Thyroid gland (tissue), 4 donors: ENCODE measurements at places on chromosomes 6 and 20. TPM values are rescaled to one million over a fixed set of nuclear protein-coding genes. Genes with fewer than 3 reads are reported as not detected.

DNA sequence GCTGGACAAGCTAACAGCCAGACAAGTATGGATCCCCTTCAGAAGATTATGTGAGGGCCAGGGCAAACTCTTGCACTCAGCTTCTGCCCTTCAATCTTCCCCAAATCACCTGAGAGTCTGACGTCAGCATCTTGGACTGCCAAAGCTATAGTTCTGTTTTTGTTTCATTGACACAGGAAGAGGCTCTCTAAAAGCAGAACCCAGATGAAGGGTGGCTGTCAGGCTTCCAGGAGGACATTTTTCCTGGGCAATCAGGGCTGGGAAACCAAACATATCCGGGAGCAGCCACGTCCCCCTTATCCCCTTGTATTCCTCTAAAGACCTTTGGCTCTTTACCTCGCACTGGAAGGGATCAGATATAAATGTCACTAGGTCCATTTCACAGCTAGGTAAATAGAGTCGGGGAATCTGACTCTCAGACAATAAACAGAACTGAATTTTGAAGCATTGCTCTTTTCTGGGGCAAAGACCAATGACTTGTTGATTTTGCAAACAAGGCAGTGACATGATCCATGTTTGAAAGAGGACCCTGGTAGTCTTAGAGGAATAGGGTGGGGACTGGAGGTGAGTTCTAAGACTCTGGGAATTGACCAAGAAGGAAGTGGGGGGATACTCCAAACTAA is 13.3 kb downstream of the MAFB start:
- peak; percentile 79 for DNase-seq

- DNase-seq: peak; percentile 29
These were observed 124.2 kb upstream of the FAM83B start for GRCh38 chr6:54722328-54722727.

DNA sequence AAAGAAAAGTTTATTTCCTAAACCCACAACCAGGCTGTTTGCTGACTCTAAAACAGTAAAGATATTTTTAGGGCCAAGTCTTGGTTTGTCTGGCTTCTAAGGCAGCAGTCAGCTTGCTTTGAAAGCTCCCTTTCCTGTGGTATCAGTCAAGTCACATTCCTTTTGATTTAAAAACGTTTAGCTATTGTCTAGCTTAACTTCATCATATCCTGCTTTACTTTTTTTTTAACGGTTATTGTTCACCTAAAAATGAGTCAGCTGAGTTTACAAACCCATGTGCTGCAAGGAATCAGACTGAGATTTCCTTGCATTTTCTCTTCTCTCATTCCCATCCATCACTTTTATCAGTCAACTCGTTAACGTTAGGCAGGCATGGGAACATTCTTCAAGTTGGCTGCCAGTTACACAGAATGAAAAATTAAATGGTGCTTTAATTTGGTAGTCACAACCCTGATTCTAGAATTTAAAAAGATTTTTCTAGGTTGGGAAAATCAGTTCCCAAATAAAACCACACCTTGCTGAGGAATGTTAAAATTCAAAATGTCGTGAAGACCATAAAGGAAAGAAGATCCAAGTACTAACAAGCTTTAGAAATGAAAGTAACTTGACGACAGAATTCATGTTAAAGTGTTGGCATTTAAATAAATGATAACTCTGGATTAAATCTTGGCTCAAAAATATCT is 45.9 kb downstream of the ELOVL5 start:
- DNase-seq: no peak

Gene CCN6
- total RNA-seq: not detected

DNA sequence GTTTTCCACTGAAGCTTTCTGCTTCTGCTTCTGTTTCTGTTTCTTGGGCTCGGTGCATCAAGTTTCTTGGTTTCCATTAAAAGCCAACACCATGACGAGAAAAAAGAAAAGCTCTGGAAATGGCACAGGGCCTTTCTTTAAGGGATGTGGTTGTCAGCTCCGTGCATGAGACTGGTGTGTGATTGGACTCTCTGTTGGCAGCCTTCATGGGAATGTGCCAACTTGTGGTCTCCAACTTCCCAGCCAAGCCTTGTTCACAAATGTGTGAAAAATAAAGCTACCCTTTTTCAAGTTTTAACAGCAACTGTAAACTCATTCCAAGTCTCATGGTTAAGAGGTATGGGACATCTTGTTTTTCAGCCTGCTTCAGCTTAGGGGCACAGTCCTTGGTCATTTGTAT is 68.7 kb upstream of the CST7 start:
- no peak for DNase-seq

Gene IRF4
- 2.3 TPM for total RNA-seq
